ENCODE measurements at places on chromosomes 16 and 17. TPM values are rescaled to one million over a fixed set of nuclear protein-coding genes. Genes with fewer than 3 reads are reported as not detected.

The C16orf78 gene
- total RNA-seq: not detected

The SLC2A4 gene
- total RNA-seq: 6.1 TPM

The MSLN gene
- not detected for total RNA-seq

DNA sequence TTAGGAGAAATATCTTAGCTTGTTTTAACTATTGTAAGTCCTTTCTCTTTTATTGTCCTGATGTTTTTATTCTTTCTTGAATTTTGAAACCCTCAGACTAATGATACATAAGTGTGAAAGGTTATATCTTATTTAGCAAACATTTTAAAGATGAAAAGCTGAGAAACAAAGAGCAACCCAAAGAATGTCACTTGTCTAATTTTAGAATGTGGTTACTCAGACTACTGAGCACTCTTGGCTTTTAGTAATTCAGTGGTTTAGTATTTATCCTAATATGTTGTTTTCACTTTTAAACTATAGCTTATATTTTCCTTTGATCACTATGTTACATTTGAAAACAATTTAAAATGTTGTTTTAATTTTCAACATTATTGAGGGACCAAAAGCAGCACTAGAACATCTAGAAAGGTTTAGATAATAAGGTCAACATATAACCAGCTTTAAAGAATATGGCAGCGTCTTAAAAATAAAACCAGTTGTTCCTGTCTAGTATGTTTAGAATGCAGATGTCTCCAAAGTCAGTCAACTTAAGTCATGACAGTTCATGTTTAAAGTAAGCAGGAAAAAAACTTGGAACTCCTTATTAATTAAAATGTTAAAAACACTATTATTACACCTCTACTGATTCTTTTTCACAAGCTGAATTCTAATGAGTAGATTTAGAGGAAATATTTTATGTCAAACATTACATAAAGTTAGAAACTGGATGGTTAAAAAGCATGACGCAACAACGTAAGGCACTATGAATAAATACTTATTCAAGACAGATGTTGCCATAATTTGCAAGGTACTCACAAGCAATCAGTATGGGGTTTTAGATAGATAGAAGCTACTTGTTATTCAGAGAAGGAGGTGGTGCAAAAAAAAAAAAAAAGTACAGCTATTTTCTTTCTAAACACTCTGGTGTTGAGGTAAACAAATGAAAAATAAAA is 2.4 kb downstream of the MBTD1 start:
- peaks cover 41% of the 10 kb centered on the region for H3K4me1 ChIP-seq
- H3K36me3 ChIP-seq: peaks cover 7% of the 10 kb centered on the region
- H3K27ac ChIP-seq: no peak overlapping the region
- no peak for DNase-seq

- no peaks in the 10 kb centered on the region for H3K4me1 ChIP-seq
- H3K4me3 ChIP-seq: no peak overlapping the region
- DNase-seq: no peak
- peaks cover 3% of the 10 kb centered on the region for H3K36me3 ChIP-seq
Measured at GRCh38 chr16:68328860-68329390, 18.1 kb downstream of the PRMT7 start.

- peaks cover 66% of the 10 kb centered on the region for H3K4me1 ChIP-seq
- no peak for DNase-seq
- peak overlapping the region; percentile 98 for H3K27ac ChIP-seq
- peaks cover 12% of the 10 kb centered on the region for H3K27me3 ChIP-seq
Measured at GRCh38 chr17:2398655-2399571, 1.9 kb downstream of the MNT start.

GRCh38 chr16:49513040-49513439 is 139.4 kb downstream of the C16orf78 start:
- no peak overlapping the region for H3K27ac ChIP-seq
- no peaks in the 10 kb centered on the region for H3K36me3 ChIP-seq
- H3K4me1 ChIP-seq: no peaks in the 10 kb centered on the region
- no peaks in the 10 kb centered on the region for H3K27me3 ChIP-seq

- H3K4me3 ChIP-seq: no peak overlapping the region
- H3K27ac ChIP-seq: no peak overlapping the region
- H3K27me3 ChIP-seq: no peaks in the 10 kb centered on the region
Measured at GRCh38 chr16:61934601-61935000, 101.6 kb downstream of the CDH8 start.

DNA sequence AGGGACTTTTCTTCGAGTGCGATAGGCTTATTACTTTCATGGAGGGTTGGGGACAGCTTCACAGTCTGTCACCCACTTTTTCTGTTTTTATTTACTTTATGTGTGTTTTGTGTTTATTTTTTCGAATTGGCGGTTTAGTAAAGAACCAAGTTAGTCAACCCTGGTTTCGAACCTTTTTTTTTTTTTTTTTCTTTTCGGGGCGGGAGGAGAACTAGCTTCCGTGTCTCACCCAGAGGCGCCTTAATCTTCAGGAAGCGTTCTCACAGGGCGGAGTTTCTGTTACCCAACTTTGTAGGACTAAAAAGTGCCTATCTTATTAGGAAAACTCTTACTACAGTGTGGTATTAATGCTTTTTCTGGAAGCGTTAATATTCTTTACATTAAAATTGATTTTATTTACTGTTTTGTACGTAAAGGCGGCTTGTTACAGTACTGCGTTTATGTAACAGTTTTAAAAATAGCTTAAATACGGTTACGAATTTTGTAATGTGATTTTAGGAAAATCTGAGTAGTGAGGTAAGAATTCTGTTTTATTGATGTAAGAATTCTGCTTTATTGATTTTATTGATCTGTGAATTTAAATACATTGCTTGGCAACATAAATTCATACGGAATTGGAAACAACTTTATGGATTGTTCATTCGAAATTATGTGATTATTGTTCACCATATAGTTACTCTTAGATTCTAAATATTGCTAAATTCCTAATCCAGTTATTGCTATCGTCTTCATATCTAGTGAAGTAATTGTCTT is 885 bp downstream of the ZNF207 start:
- no peak for DNase-seq
- peaks cover 41% of the 10 kb centered on the region for H3K4me1 ChIP-seq
- H3K4me3 ChIP-seq: peak overlapping the region; percentile 97
- H3K36me3 ChIP-seq: peaks cover 11% of the 10 kb centered on the region
- peak overlapping the region; percentile 99 for H3K27ac ChIP-seq

- H3K36me3 ChIP-seq: no peaks in the 10 kb centered on the region
- no peaks in the 10 kb centered on the region for H3K27me3 ChIP-seq
- H3K27ac ChIP-seq: peak overlapping the region; percentile 97
- DNase-seq: no peak
- H3K4me1 ChIP-seq: peaks cover 59% of the 10 kb centered on the region
Measured at GRCh38 chr17:78883089-78883532, 19.9 kb downstream of the CEP295NL start.

Measured in neural crest cell (in vitro differentiated cells).